ENCODE measurements at places on chromosomes 12 and 14.

DNA sequence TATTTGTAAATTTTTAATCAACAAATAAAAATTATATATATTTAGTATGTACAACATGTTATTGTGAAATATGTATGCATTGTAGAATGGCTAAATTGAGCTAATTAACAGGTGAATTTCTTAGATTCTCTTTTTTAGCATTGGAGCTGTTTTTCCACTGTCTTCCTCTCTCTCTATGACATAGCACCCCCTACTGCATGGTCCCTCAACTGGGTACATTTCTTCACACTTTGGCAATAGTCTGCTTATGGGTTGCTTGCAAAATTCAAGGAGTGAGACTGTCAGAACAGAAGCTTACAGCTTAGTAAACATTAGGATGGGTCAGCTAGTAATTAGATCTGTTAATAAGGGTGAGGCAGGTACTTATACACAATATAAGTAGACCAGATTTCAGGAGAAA lies 658.5 kb upstream of the MGAT4C start:
- DNase-seq: peak; percentile 10

GRCh38 chr14:68261092-68261842 lies 441.7 kb downstream of the RAD51B start:
- no peak for DNase-seq

DNA sequence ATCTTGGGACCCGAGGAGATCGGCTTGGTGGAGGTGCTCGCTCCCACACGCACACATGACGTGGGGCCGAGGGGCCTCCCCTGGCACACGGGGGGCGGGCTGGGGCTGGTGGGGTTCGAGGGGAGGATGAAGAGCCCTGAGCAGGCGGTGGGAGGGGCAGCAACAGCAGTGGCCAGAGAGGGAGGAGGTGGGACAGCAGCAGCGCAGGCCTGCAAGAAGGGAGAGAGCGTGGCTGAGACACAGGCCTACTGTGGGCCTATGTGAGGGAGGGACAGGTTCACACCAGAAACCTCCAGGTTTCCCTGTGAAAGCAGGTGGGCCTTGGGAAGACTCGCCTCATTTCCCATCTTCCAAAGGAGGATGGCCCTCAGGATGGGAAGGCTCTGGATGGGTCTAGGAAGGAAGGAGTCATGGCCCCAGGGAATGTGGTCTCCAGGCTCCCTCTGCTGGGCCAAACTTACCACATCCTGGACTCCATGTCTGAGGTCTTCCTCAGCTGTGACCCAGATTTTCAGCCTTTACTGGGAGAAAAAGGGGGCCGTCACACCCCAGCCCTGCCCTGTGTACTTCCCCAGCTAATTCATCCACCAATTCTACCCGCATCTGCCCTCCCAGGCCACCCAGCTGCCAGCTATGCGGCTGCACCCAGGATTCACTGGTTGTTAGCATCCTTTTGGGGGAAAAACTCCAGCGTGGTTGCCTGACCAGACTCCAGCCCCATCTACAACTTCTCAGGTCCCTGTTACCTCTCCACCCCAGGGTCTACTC lies 2.8 kb downstream of the PIANP start:
- DNase-seq: peak; percentile 88

DNA sequence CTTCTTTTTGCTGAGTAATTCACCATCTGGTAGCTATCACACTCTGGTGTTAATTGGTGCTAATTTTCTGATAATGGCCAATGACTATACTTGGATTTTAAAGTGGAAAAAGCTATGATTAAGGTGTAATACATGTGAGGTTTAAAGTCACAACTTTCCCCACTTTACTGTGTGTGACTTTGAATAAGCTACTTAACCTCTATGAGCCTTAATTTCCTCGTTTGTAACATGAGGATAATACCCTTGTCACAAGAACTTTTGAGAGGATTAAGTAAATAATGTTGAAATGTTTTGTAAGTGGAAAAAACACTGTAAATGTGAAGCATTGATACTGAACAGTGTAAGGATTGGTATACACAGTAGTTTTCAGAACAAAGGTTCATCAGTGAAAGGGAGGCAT lies 65.3 kb downstream of the MSRB3 start:
- DNase-seq: no peak

DNA sequence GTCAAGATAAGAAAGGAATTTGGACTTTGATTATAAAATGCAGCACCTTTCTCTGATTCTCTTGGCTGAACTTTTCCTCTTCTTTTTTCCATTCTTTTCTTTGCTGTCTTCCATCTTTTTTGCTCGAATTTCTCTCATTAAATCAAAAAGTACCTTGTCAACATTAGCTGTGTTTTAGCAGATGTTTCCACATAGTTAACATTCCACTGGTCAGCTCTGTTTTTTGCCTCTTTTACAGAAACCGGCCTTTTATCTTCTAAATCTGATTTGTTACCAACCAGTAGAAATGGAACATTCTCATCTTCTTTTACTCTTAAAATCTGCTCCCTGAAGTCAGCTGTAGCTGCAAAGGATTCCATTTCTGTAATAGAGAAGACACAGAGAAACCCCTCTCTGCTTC lies 71.1 kb upstream of the SYT1 start:
- no peak for DNase-seq

DNA sequence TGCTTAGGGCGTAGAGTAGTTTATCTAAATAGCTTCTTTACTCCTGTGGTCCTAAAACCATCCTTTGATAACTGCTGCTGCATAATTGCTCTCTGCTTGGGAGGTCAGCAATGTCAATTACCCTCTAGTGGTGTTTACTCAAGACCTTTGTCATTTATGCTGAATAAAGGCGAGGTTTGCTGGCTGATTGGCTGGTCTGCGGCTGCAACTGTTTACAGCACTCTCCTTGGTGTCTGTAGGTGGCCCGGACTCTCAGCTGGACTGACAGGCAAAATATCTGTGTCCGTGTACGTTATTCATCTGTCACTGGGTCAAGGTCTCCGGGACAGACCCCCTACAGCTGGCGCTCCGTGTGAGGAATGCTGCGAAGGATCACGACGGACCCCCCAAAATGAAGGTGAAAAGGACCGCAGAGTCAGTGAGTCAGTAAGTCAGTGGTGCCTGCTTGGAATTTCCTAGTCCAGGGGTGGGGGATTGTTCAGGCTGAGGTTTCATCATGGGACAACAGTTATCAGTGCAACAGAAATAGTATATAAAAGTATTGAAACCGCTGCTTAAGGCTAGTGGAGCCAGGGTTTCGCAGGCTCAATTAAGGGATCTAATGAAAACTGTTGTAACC lies 253.3 kb upstream of the DIO2 start:
- no peak for DNase-seq

GRCh38 chr14:76456200-76456599 lies 80.3 kb downstream of the ESRRB start:
- peak; percentile 26 for DNase-seq

GRCh38 chr14:64463195-64463594 lies 2.1 kb upstream of the AKAP5 start:
- DNase-seq: no peak

DNA sequence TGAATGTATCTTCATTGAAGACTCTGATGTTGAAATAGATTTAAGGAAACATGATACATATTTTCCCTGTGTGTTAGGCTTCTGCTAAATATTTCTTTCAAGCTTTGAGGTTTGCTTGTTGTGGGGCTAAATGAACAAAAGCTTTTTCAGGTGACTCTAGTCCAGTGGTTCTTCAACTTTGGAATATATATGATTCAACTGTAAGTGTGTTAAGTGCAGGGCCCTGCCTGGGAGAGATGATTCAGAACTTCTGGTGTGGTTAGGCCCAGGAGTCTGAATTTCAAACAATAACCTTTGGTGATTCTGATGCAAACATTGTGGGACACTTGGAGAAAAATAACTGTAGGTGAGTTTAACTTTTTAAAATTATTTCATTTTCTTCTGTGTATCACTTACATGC lies 93.0 kb downstream of the TRHDE start:
- DNase-seq: no peak

GRCh38 chr14:59699442-59699841 lies 122.8 kb upstream of the CCDC175 start:
- DNase-seq: no peak

- DNase-seq: peak; percentile 32
Measured at GRCh38 chr12:45762185-45763110, 32.9 kb downstream of the ARID2 start.

GRCh38 chr12:98421316-98421715 lies 94.1 kb upstream of the TMPO start:
- no peak for DNase-seq

DNA sequence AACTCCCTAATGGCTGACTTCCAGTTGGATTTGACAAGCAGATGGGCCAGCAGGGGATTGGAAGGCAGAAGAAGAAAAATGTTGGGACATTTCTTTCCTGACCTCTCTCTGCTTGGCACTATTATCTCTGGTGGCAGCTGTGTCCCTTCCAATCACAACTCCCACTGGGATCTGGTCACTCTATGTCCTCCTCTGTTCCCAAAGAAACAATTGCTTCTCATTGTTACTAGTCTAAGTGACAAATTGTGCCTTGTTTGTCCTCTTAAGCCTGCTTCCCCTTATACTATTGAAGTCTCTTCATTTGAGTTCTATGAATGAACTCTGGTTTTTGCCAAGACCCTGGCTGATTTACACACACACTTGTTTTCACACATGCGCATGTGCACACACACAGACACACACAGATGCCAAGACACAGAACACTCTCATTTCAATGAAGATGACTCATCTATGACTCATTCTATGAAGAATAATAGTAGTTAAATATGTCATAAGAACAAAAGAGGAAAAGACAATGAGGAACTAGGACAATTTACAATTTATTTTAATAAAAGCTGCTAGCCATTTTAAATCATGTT lies 83.0 kb upstream of the FAR2 start:
- DNase-seq: no peak

GRCh38 chr12:31517994-31518393 lies 72.9 kb downstream of the DENND5B start:
- no peak for DNase-seq

DNA sequence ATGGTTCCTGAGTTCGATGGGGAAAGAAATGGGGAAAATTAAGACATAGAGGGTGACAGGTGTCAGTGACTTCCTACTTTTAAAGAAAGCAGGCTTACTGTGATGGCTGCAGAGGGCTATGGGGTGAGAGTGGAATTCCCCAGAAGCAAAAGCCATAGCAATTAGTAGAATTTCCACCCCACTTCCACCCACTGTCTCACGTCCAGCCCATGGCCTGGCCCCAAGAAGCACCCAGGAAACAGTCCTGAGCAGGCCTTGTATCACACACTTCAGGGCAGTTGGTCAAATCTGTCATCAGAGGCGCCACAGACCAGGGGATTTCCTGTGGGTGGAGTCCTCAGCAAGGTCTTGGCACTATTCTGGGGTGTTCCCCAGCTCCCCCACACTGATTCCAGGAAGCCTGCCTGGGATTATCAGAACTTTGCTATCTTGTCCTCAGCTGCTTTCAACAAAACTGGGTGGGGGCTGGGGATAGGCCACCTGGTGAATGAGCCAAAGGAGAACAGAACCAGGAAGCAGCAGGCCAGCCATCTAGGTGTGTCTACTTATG lies 120.1 kb upstream of the CCND2 start:
- DNase-seq: no peak

- DNase-seq: peak; percentile 45
Measured at GRCh38 chr12:106288494-106289195, 13.9 kb upstream of the TCP11L2 start.

DNA sequence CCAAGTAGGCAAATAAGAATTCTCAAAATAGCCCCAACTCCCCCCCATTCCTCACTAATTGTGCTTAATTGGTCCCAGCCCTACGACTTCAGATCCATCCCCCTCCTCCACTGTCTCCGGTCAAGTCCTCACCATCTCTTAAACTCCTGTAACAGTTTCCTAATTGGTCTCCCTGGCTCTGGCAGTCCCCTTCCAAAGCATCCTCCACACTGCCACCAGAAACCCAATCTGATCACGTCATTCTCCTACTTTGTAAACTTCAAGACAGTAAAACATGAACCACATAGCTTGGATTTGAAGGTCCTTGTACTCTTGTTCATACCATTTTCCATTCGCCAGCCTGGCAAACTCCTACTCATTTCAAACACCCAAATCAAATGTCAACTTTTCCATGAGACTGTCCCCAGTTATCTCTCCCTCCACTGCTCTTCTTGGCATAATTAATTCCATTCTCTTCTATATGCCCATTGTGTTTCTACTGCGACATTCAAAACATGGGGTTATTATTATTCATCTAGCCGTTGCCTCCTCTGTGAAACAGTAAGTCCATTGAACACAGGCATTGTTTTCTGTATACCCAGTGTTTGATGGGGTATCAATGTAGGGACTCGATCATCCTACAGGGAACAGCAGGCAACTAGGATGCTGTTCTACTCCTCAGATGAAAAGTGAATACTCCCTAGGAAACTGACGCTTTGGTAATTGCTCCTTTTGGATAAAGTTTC lies 104.6 kb downstream of the EGLN3 start:
- no peak for DNase-seq

DNA sequence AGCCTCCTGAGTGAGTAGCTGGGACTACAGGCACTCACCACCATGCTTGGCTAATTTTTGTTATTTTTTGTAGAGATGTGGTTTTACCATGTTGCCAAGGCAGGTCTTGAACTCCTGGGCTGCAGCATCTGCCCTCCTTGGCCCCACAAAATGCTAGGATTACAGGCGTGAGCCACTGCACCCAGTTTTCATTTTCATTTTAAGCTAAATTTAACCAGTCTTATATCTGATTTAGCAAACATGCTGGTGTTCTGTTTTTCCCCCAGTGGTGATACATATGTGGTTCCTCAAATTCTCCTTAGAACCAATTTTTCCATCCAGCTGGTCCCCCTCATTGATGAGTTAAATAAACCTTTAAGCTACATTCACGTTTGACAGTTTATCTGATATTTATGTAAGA lies 43.8 kb upstream of the BICD1 start:
- DNase-seq: no peak

GRCh38 chr14:69904246-69904645 lies 25.0 kb downstream of the SMOC1 start:
- no peak for DNase-seq

DNA sequence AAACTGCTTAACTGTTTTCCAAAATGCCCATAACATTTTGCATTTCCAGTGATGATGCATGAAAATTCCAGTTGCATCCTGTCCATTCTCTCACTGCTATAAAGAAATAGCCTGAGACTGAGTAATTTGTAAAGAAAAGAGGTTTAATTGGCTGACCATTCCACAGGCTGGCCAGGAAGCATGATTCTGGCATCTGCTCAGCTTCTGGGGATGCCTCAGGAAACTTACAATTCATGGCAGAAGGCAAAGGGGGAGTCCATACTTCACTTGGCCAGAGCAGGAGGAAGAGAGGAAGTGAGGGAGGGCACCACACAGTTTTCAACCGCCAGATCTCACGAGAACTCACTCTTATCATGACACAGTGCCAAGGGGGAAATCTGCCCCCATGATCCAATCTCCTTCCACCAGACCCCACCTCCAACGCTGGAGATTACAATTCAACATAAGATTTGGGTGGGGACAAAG lies 18.2 kb upstream of the CLEC2D start:
- DNase-seq: no peak

DNA sequence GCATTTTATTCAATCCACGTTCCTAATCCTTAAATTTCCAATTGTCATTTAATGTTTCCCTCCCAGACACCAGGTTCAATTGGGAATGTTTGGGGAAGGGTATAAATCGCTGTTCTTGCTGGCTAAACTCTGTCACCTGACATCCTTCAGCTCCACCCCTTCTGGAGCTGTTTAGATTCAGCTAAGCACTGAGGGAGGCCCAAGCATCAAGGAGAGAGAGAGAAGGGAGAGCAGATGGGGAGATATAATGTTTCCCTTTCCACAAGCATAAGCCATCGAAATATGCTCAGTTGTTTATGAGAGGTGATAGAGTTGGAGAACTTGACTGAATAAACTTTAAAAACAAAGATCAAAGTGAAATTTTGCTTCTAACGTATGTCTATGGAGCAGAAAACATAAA lies 1.8 kb downstream of the ABCC9 start:
- peak; percentile 7 for DNase-seq

Measured in hepatic stellate cell (primary cell).